ENCODE measurements at places on chromosomes 3 and 15.

- H3K4me1 ChIP-seq: no peaks in the 10 kb centered on the region
- no peak overlapping the region for H3K4me3 ChIP-seq
- H3K36me3 ChIP-seq: no peaks in the 10 kb centered on the region
- H3K27ac ChIP-seq: no peak overlapping the region
Observed at GRCh38 chr3:58798312-58798711, 131.7 kb upstream of the FAM3D start.

GRCh38 chr3:67296039-67296892 is 298.2 kb downstream of the KBTBD8 start:
- H3K27me3 ChIP-seq: no peaks in the 10 kb centered on the region
- DNase-seq: no peak
- no peaks in the 10 kb centered on the region for H3K36me3 ChIP-seq
- no peak overlapping the region for H3K4me3 ChIP-seq

- no peak overlapping the region for H3K27ac ChIP-seq
- no peaks in the 10 kb centered on the region for H3K36me3 ChIP-seq
- H3K27me3 ChIP-seq: no peaks in the 10 kb centered on the region
- peaks cover 2% of the 10 kb centered on the region for H3K4me1 ChIP-seq
Observed at GRCh38 chr3:14768881-14769280, 49.9 kb upstream of the FGD5 start.

DNA sequence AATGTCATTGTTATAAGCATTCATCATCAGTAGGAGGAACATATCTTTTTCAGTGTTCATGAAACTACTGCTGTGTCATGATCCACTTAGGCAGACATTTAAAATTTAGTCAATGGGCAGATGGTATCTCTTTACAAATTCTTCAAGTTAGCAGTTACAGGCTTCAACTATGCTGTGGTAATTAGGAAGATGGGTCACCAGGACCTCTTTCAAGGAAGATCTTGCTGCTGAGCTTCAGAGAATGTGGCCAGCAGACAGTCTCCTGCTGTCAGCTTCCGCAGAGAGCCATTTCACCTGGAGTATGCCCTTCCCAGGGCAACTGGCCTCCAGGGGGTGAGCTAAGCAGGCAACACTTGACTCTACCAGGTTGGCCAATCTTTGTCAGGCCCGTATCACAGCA is 19.4 kb downstream of the IFT57 start:
- H3K27ac ChIP-seq: no peak overlapping the region
- no peaks in the 10 kb centered on the region for H3K4me1 ChIP-seq
- no peak for DNase-seq

- no peak overlapping the region for H3K4me3 ChIP-seq
- no peaks in the 10 kb centered on the region for H3K36me3 ChIP-seq
- H3K27me3 ChIP-seq: no peaks in the 10 kb centered on the region
- DNase-seq: no peak
- no peaks in the 10 kb centered on the region for H3K4me1 ChIP-seq
Observed at GRCh38 chr3:127501177-127501576, 89.4 kb downstream of the TPRA1 start.

DNA sequence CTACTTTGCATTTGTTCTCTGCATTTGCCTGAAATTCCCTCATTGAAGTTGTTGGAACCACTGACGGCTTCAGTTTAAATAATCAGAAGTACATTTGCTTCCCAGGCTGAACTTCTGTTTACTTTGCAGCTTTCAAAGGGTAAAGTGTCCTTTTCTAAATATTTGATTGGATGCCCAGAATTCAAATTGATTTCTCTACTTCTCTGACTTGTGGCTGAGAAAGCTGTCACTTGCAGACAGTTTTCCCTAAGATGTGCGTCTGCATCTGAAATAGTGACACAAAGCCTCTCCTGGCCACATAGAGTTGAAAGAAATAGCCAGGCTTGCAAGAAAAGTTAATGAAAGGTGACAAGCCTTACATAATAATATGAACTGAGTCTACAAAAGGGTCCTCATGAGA is 299.6 kb downstream of the THSD4 start:
- H3K27me3 ChIP-seq: no peaks in the 10 kb centered on the region
- DNase-seq: no peak
- H3K4me3 ChIP-seq: no peak overlapping the region
- no peaks in the 10 kb centered on the region for H3K4me1 ChIP-seq
- no peak overlapping the region for H3K27ac ChIP-seq
- H3K36me3 ChIP-seq: no peaks in the 10 kb centered on the region

DNA sequence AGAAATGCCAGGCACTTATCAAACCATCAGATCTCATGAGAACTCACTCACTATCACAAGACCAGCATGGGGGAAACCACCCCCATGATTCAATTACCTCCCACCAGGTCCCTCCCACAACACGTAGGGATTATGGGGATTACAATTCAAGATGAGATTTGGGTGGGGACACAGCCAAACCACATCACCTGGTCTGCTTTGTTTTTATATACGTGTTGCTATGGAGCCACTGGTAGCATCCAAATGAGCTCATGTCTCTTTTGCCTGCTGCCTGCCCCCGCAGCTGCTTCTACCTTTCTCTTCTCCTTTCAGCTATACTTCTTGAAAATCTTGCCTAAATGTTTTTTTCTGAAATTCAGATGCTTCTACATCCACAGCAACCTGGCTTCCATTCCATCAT is 26.8 kb upstream of the PCOLCE2 start:
- H3K27ac ChIP-seq: no peak overlapping the region
- H3K4me1 ChIP-seq: no peaks in the 10 kb centered on the region
- no peak overlapping the region for H3K4me3 ChIP-seq
- H3K27me3 ChIP-seq: no peaks in the 10 kb centered on the region

- H3K4me1 ChIP-seq: peaks cover 48% of the 10 kb centered on the region
- H3K27ac ChIP-seq: no peak overlapping the region
- no peak for DNase-seq
- no peak overlapping the region for H3K4me3 ChIP-seq
- no peaks in the 10 kb centered on the region for H3K36me3 ChIP-seq
Observed at GRCh38 chr15:73924171-73924921, 1.9 kb upstream of the LOXL1 start.

DNA sequence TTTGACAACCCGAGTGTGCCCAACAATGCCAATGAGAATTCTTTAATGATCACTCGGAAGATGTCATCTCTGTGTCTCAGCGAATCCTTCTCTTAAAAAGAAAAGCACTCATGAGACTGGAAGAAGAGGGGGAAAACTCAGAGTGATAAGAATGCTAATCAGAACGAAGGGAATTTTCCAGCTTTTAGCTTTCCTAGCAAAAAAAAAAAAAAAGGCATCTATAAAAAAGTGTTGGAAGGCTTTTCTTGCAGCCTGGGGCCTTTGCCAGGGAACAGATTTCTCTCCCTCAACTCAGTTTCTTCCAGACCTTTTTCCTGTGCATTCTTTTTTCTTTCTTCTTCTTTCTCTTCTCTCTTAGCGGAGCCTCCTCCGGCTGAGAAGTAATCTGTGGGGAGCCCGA is 80.5 kb upstream of the NEO1 start:
- H3K27ac ChIP-seq: no peak overlapping the region
- no peaks in the 10 kb centered on the region for H3K36me3 ChIP-seq
- no peaks in the 10 kb centered on the region for H3K27me3 ChIP-seq
- no peak overlapping the region for H3K4me3 ChIP-seq
- DNase-seq: no peak

GRCh38 chr15:43274136-43274535 is 7.4 kb upstream of the TGM5 start:
- no peaks in the 10 kb centered on the region for H3K4me1 ChIP-seq
- H3K4me3 ChIP-seq: no peak overlapping the region
- H3K36me3 ChIP-seq: no peaks in the 10 kb centered on the region
- no peaks in the 10 kb centered on the region for H3K27me3 ChIP-seq
- DNase-seq: no peak

GRCh38 chr3:161821591-161821990 is 325.0 kb downstream of the OTOL1 start:
- H3K27me3 ChIP-seq: no peaks in the 10 kb centered on the region
- no peak for DNase-seq
- H3K27ac ChIP-seq: no peak overlapping the region
- H3K4me3 ChIP-seq: no peak overlapping the region

Data from neuronal stem cell (in vitro differentiated cells).